ENCODE measurements at places on chromosomes 11 and 22. TPM values are rescaled to one million over a fixed set of nuclear protein-coding genes. Genes with fewer than 3 reads are reported as not detected.

The LMNTD2 gene
- 0.60 TPM for total RNA-seq

The PLEKHB1 gene
- 1.6 TPM for total RNA-seq

The PTGDR2 gene
- total RNA-seq = 0.77 TPM

The MRGPRE gene
- total RNA-seq = not detected

The RCE1 gene
- 26.0 TPM for total RNA-seq

The POU2AF1 gene
- not detected for total RNA-seq

The DDIAS gene
- total RNA-seq = 0.51 TPM

The OR4D5 gene
- not detected for total RNA-seq

Data from pericardium fibroblast (primary cell).